ENCODE measurements at places on chromosomes 1 and 21.

DNA sequence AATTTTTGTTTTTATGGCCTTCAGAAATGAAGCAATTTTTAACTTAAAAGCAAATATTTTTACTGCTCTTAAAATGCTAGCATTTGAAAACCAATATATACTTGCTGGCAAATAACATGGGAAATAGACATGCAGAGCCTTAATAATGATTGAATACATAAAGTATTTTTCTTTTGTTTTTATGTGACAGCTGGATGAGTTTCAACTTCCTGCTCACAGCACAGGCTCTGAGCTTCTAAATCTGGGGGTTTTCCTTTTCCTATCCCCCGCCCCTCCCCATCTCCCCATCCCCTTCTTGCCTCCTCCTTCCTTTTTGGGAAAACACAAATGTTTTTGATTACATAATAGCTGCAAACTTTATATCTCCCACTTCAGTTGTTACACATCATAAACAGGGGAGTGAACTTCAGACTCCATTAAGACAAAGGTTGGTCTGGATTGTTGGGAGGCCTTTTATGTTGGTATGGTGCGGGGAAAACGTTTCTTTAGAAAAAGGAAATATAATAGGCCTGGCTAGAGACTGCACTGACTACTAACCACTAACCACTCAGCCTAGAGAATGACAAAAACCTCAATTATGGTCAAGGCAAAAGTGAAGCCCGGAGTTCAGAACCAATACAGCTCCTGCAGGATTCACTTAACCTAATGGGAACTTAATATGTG, 116.1 kb upstream of the GORAB start:
- DNase-seq: no peak

DNA sequence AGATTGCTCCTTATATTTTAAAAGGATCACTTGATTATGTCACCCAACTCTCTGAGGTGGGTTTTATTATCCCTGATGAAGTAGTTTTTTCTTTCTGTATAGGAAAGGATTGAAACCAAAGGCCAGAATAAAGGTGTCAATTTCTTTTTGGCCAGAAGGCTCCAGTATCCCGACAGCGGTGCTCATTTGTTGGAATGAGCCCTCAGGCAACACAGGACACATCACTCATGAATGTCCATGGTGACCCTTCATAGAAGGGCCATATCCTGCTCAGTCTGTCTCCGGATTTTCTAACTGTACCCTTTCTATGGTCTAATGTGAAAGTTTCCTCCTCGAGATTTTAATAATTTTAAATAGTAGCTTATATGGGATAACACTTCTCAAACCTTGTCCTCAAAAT, 171.3 kb upstream of the USP24 start:
- DNase-seq: no peak

DNA sequence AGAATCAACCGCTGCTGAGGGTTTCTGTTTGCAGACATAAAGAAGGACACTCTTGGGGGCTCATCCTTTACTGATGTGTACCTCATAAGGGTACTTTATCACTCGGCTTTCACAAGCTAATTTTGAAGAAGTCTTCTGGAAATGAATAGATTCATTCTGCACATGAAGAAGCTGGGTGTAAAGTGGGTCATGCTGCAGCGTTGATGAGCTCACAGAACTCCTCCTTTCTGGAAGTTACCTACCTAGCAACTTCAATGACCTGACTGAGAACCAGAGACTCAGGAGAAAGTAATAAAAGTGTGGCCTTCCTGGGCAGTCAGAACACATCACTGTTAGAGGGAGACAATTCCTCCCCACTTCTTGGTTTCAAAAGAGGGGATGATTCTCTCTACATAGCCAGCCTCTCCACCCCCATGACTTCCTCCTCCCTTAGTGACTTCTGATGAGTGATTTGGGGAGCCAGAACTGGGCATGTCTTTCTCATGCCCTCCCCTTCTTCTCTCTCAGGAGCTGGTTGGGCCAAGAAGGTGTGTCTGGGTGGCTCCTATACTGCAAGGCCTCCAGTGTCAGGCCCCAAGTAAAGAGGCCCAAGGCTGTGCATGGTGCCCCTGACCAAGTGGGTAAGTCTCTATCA, 27.0 kb downstream of the PCNX2 start:
- DNase-seq: no peak

DNA sequence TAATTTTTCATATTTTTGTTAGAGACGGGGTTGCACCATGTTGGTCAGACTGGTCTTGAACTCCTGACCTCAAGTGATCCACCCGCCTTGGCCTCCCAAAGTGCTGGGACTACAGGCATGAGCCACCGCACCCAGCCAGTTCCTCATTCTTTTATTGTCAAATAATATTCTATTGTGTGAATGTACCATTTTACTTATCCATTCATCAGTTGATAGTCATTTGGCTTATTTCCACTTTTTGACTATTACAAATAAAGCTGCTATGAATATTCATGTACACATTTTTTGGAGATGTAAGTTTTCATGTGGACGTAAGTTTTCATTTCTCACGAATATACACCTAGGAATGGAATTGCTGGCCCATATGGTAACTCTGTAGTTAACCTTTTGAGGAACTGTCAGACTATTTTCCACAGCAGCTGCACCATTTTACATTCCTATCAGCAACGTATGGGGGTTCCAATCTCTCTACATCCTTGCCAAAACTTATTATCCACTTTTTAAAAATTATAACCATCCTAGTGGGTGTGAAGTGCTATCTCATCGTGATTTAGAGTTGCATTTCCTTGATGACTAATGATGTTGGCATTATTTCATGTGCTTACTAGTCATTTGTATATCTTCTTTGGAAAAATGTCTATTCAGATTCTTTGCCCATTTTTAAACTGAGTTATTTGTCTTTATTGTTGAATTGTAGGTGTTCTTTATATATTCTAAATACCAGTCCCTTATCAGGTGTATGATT, 12.7 kb downstream of the PACC1 start:
- no peak for DNase-seq

DNA sequence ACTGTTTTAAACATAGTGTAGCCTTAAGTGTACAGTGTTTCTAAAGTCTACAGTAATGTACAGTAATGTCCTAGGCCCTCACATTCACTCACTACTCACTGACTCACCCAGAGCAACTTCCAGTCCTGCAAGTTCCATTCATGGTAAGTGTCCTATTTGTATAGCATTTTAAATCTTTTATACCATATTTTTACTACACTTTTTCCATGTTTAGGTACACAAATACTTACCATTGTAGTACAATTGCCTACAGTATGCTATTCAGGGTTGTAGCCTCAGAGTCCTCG, 3.6 kb upstream of the S100A10 start:
- DNase-seq: no peak

GRCh38 chr1:31447210-31447609, 34.2 kb downstream of the SERINC2 start:
- DNase-seq: no peak

DNA sequence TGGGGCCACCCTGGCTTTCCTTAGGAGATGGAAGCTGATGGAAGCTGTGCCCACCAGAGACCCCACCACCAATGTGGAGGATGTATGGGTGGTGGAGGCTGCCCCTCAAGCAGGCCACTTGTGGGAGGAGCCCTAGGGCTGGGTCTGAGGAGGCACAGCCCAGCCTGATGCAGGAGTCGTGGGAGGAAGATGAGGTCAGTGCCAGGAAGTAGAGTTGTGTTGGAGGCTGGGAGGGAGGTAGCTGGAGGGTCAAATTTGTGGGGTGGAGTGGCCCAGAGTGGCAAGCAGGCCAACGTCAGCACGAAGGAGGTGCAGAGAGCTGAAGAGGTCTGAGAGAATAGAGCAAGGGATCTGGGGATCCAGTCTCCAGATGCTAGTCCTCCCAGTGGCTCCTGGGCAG, 119.0 kb upstream of the USP24 start:
- DNase-seq: no peak

DNA sequence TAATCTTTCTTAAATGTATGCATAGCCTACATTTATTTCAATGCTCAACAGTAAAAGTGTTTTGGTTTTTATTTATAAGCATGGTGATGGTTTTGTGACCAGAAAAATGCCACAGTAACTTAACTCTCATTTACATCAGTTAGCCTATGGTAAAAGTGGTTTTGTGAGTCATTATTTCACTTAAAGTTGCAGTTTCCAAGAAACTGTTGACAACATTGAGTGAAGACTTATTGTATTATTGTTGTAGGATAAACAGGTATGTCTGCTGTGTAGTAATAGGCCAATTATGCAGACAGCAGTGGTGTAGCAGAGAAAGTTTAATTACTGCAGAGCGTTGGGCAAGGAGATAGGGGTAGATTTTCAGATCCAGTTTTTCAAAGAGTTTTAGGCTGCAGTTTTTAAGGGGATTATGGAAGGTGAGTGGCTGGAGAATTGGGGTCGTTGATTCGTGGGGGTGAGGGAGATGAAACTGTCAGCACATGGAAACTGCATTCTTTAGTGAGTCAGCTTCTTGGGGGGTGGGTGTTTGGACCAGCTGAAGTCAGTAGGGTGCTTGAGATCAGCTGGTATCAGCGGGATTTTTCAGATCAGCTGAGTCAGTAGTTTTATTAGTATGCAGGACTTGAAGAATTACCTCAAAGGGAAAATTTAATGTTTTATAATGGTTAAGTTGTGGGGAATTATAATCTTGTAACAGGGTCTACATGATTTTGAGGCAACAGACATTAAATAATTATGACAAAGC, 168.7 kb upstream of the FMN2 start:
- DNase-seq: no peak

GRCh38 chr1:89457046-89457445, 67.6 kb upstream of the LRRC8B start:
- DNase-seq: no peak

DNA sequence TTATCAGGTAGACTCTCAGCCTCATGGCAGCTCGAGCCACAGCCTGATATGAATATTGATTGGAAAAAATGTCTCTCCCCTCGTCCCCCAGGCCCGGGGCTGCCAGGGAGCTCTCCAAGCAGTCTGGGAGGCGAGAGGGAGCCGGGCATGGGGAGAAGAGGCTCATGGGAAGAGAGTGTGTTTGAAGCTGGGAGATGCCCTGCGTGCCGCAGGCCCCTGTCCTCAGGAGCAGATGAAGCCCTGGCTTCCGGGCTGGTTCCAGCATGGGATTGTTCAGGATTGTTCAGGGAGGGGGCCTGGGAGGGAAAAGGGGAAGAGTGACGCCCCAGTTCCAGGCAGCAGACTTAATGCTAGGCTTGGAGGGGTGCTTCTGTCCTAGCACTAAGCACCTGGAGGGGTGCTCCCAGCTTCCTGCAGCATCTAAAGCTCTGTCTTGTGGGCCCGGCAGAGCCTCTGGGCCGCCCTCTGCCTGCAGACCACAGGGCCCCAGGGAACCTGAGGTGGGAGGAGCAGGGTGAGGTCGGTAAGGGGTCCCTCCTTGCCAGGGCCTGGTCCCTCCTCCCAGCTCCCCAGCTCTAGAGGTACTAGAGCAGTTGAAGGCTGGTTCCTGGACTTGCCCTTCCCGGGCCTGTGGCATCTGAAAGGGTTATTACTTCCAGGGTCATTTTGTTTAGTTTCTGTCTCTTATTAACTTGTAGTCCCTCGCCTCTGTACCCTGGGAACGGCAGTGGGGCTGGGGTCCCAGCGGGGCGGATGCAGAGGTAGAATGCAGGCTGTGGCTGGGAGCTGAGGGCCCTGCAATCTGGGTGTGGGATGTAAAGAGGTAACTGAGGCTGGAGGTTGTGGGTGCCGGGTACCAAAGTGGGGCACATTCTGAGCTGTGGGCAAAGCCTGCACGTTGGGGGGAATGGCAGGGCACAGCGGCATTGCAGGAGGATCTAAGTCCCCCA, 334.8 kb upstream of the VAMP3 start:
- DNase-seq: no peak

- no peak for DNase-seq
Observed at GRCh38 chr1:110211496-110212168, 1.5 kb downstream of the KCNC4 start.

- DNase-seq: no peak
Observed at GRCh38 chr1:243257189-243257588, 1.3 kb downstream of the SDCCAG8 start.

GRCh38 chr1:154998818-154999570, 3.6 kb upstream of the ZBTB7B start:
- peak; percentile 75 for DNase-seq

DNA sequence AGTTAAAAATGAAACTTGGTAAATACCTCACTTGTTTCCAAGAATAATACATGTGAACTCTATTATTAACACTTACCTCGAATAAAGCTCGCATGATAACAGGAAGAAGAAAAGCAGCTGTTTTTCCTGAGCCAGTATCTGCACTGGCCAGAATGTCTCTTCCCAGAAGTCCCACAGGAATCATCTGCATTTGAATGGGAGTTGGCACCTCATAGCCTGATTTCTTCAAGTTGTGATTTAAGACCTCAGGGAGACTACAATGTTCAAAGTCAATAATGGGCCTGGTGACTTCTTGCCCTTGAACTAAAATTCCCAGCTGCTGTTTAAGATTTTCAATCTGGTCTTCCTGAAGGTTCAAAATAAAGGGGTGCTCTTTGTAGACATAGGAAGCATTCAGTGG, 3.8 kb downstream of the DDX59 start:
- no peak for DNase-seq

GRCh38 chr1:217214551-217214950, 416.3 kb downstream of the GPATCH2 start:
- DNase-seq: no peak

GRCh38 chr1:146012703-146013558, 8.6 kb downstream of the HJV start:
- peak; percentile 44 for DNase-seq

GRCh38 chr1:180193141-180194047, 36.7 kb upstream of the LHX4 start:
- no peak for DNase-seq

DNA sequence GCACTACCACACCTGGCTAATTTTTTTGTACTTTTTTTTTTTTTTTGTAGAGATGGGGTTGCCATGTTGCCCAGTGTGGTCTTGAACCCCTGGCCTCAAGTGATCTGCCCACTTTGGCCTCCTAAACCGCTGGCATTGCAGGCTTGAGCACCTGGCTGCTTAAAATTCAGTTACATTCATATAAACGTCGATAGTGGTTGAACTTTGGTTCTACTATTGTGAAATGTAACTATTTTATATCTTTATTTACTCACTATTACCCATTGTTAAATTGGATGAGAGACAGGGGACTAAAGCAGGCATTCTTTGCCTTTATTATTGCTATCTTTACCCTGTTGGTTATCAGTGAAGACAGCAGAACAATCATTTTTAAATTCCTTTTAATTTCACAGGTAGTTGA, 6.2 kb downstream of the SNX27 start:
- DNase-seq: no peak

- no peak for DNase-seq
Observed at GRCh38 chr1:74767490-74767889, 34.5 kb downstream of the TYW3 start.

GRCh38 chr1:53380296-53380695, 52.4 kb upstream of the LRP8 start:
- no peak for DNase-seq

DNA sequence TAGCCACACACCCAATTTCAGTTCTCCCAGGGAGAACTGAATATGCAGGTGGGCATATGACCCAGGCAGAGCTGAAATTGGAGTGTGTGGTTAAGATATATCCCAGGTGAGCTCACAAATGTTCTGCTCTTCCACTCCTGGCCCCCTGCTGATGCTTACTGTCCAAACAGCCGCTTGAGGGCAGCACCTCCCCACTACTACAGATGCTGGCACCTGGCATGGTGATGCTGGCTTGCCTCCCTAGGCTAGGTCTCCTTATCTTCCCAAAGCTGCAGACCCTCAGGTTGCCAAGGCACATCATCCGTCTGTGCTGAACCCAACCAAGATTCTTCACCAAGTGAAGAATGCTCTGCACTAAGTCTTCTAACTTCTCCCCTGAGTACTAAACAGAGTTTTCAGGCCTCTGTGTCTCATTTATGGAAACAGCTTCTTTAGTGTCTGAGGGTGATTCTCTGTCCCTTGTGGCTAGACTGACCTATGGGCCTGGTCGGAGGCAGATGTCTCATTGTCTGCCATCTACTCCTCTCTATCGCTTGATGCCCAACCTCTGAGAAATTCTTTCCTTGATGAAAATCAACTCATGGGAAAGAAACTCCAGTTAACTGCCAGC, 27.2 kb downstream of the XCL1 start:
- peak; percentile 74 for DNase-seq
